ENCODE measurements at places on chromosomes 5 and 9.

DNA sequence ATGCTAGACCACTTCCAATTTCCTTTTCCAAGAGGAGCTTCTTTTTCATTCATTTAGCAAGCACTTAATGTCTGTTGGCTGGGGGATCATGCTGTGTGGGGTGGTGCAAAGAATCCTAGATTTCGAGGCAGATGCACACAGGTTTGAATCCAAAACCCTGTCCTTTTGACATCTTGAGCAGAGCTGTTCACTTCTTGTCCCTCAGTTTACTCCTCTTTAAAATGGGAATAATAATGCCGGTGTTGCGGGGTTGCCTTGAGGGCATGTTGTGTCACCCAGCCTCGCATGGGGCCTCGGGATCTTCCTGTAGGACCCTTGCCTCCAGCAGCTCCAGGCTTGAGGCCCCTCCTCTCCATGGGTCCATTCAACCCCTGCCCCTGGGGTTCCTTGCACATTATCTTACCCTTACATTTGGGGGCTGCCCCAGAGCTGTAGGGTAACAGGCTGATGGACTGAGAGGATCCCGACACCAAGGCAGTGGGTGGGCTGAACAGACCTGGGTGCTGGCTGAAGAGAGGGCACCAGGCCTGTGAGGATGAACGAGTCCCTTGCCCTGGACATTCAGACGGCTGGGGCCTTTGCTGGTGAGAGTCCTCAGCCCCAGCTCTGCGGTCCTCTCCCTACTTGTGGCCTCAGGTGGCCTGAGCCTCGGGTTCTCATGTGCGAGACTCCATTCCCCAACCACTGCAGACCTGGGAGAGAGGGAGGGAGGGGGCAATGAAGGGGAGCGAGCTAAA lies 145.8 kb downstream of the BARX1 start:
- DNase-seq = no peak

GRCh38 chr9:37994639-37995347 lies 74.2 kb downstream of the SHB start:
- DNase-seq = no peak

DNA sequence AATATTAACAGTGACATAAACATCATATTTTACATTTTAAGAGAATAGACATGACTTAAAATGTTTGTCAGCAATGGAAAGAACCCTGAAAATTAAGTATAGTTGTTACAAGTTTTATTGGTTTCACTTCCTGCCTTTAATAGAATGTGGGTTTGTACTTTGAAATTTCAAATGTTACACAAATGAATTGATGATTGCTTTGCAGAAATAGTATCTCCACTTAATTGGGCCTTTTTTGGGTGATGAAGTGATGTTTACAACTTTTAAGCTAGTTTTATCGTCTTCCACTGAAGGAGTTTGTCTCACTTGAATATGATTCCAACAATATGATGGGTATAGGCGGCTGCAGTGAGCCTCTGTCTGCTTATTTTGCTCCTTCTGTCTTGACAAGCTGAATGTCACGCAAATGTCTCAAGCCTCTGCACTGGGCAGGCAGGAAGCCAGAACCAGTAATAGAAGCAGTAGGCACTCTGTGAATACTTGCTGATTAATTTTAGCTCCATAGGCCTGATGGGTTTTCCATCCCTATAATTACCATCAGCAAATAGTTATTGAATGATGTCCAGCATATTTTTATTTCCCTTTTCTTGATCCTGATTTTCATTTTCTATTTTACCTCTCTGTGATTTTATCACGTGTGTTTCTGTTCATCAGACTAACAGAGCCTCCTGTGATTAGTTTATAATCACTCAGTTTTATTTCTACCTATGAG lies 10.6 kb upstream of the NR3C1 start:
- no peak for DNase-seq

- DNase-seq = peak; percentile 89
These were observed 206.6 kb downstream of the PALM2AKAP2 start for GRCh38 chr9:109986521-109986991.
